ENCODE measurements at places on chromosomes 3 and 15. TPM values are rescaled to one million over a fixed set of nuclear protein-coding genes. Genes with fewer than 3 reads are reported as not detected.

PPP1R14D gene
- not detected for total RNA-seq

PP2D1 gene
- not detected for total RNA-seq

ALG3 gene
- total RNA-seq, result 30.1 TPM

ZNF148 gene
- total RNA-seq, result 17.2 TPM

PLA2G4F gene
- total RNA-seq, result not detected

RAD51 gene
- total RNA-seq, result 32.3 TPM

HMG20A gene
- 30.1 TPM for total RNA-seq

IMPG2 gene
- 0.05 TPM for total RNA-seq

CLDN1 gene
- total RNA-seq, result 2.4 TPM

TRIM42 gene
- not detected for total RNA-seq

ZNF501 gene
- 4.4 TPM for total RNA-seq

- H3K4me1 ChIP-seq, result peaks cover 7% of the 10 kb centered on the region
- no peak overlapping the region for H3K27ac ChIP-seq
- DNase-seq, result no peak
These were observed 12.4 kb upstream of the FGF7 start for GRCh38 chr15:49410641-49411040.

GRCh38 chr3:172040078-172040980 lies 951 bp downstream of the FNDC3B start:
- H3K4me1 ChIP-seq, result peaks cover 17% of the 10 kb centered on the region
- peak overlapping the region; percentile 96 for H3K27ac ChIP-seq
- peak overlapping the region; percentile 91 for H3K4me3 ChIP-seq
- no peaks in the 10 kb centered on the region for H3K27me3 ChIP-seq
- peaks cover 26% of the 10 kb centered on the region for H3K36me3 ChIP-seq

DNA sequence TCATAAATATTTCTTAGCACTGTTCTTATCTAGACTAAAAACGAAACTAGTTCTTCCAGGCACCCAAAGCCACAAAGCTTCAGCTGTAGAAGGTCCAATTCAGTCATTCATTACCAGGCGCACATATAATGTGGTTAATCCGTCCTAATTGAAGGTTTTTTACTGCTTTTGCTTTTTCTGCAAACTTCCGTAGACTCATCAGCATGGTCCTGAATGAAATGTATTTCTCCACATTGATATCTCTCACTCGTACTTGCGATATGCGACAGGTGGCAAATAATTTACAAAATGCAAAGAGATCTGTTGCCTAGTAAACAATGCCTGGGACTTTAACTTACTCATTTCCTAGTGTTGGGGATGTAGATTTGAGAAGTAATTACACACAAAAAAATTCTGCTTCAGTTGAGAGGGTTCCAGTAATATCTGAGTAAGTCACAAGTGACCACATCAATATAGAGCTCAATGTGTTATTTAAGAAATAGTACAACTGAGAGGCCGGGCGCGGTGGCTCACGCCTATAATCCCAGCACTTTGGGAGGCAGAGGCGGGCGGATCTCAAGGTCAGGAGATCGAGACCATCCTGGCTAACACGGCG lies 75.0 kb upstream of the MBNL1 start:
- no peak overlapping the region for H3K27ac ChIP-seq
- H3K27me3 ChIP-seq, result no peaks in the 10 kb centered on the region
- no peaks in the 10 kb centered on the region for H3K36me3 ChIP-seq
- H3K4me3 ChIP-seq, result no peak overlapping the region
- H3K4me1 ChIP-seq, result no peaks in the 10 kb centered on the region
- DNase-seq, result no peak

- no peak overlapping the region for H3K4me3 ChIP-seq
- H3K27ac ChIP-seq, result no peak overlapping the region
- H3K27me3 ChIP-seq, result no peaks in the 10 kb centered on the region
- H3K36me3 ChIP-seq, result no peaks in the 10 kb centered on the region
These were observed 44.0 kb downstream of the NR2F2 start for GRCh38 chr15:96374499-96374898.

- H3K36me3 ChIP-seq, result no peaks in the 10 kb centered on the region
- H3K4me3 ChIP-seq, result no peak overlapping the region
- DNase-seq, result no peak
- H3K27ac ChIP-seq, result no peak overlapping the region
- H3K4me1 ChIP-seq, result peaks cover under 1% of the 10 kb centered on the region
These were observed 80.3 kb downstream of the FAIM start for GRCh38 chr3:138688871-138689299.

- no peak overlapping the region for H3K4me3 ChIP-seq
- no peak overlapping the region for H3K27ac ChIP-seq
- H3K36me3 ChIP-seq, result no peaks in the 10 kb centered on the region
- peak; percentile 4 for DNase-seq
These were observed 272.5 kb downstream of the XXYLT1 start for GRCh38 chr3:194998417-194998816.

GRCh38 chr3:99658274-99658673 lies 19.9 kb downstream of the COL8A1 start:
- DNase-seq, result no peak
- H3K27ac ChIP-seq, result peak overlapping the region; percentile 49
- H3K27me3 ChIP-seq, result no peaks in the 10 kb centered on the region
- H3K36me3 ChIP-seq, result peaks cover 13% of the 10 kb centered on the region
- H3K4me1 ChIP-seq, result peaks cover 42% of the 10 kb centered on the region

DNA sequence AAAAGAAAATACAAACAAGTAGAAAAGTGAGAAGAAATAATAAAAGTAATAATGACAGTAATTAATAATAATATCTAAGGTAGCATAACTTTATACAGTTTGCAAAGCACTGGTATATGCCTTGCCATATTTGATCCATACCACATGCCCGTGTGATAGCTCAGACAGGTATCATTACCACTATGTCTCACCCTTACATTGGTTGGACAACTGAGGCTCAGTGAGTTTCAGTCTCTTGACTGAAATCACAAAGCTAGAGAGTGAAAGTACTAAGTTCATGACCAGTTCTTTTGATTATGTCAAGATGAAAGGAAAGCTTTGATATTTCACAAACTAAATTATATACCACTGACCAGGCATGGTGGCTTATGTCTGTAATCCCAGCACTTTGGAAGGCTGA lies 408.9 kb downstream of the GAP43 start:
- no peaks in the 10 kb centered on the region for H3K27me3 ChIP-seq
- H3K27ac ChIP-seq, result no peak overlapping the region
- H3K4me1 ChIP-seq, result no peaks in the 10 kb centered on the region

DNA sequence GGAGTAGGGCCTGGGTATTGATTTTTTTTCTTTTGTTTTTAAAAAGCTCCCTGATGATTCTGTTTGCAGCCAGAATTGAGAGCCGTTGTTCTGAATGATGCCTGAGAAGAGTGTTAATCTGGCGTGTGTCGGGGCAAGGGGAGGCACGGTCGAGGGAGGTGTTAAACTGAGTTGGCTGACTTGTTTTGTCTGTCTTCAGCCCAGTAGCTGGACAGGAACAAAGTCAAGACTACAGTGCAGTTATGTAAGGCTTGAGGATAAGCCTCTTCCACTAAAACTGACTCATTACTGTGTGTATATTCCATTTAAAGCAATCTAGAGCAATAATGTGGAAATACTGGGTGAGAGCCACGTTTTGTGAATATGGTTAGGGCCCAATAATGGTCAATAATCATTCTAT lies 119.0 kb upstream of the DLG1 start:
- H3K27ac ChIP-seq, result no peak overlapping the region
- peaks cover 10% of the 10 kb centered on the region for H3K4me1 ChIP-seq
- no peak for DNase-seq
- no peaks in the 10 kb centered on the region for H3K27me3 ChIP-seq

DNA sequence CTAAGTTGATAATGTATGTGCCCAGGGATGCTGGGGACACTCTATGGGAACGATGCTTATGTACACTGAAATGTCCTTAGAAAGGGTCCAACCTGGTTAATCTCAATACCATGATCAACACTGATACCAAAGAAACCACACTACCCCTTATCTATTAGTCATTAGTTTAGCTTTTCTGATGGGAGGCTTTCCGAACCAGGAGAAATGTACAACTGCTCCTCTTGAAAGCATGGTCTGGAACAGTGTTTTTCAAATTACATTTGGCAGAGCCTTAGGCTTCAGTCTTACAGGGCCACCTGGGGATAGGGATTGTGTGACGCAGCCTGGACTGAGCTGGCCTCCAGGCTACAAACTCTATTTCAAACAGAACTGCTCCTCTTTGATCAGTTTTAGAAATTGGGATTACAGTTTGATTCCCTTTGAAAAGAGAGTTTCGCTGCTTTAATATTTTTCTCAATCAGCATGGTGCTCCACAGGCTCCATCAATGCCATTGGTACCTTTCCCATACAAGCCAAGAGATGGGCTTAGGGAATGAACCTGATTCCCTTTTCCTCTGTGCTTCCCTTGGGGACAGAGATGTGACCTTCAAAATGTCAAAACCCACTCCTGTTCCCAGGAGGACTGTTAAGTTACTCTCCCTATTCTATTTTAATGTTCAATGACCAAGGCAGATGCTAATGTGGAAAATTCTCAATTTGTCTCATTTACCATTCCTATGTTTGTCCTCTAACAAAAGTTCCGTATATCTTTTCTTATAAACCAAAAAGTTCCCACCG lies 296.0 kb upstream of the ADAMTS9 start:
- no peaks in the 10 kb centered on the region for H3K27me3 ChIP-seq
- H3K4me1 ChIP-seq, result no peaks in the 10 kb centered on the region
- no peaks in the 10 kb centered on the region for H3K36me3 ChIP-seq
- H3K27ac ChIP-seq, result no peak overlapping the region

DNA sequence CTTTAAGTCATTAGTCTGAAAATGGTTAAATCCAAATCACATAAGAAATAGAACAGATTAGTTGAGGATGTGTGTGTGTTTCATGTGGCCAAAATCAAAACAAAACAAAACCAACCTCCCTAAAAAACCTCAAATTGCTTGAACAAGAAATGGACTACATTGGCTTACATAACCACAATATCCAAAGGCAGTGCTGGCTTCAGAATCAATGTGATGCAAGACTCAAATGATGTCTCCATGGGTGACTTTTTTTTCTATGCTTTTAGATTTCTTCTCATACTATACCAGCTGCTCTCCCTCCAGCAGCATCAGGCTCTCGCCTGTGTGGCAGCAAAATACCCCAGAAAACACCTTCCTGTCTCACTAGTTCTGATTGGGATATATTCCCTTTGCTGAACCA lies 36.0 kb upstream of the CMTM8 start:
- H3K27me3 ChIP-seq, result no peaks in the 10 kb centered on the region
- H3K27ac ChIP-seq, result no peak overlapping the region
- DNase-seq, result no peak
- no peaks in the 10 kb centered on the region for H3K4me1 ChIP-seq
- H3K36me3 ChIP-seq, result no peaks in the 10 kb centered on the region

GRCh38 chr3:32118215-32118614 lies 11.8 kb downstream of the GPD1L start:
- H3K27me3 ChIP-seq, result no peaks in the 10 kb centered on the region
- H3K4me1 ChIP-seq, result no peaks in the 10 kb centered on the region
- DNase-seq, result no peak
- H3K4me3 ChIP-seq, result no peak overlapping the region
- H3K36me3 ChIP-seq, result no peaks in the 10 kb centered on the region

DNA sequence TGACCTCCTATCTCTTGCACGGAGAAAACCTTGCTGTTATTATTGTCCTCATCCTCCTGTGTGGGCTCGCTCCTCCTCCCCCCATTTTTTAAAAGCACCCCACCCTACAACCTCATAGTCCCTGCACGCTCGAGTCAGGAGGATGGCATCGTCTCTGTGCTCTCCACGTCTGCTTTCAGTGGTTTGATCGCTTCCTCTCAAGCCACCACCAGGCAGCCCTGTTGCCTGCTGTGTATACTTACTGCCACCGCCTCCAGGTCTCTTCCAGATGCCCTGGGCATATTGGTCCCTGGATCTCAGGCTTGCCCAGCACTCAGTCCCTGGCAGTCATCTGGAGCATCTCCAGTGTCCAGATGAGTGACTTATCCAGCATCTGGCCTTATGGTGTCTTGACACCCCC lies 42.1 kb upstream of the GCNT3 start:
- no peaks in the 10 kb centered on the region for H3K36me3 ChIP-seq
- DNase-seq, result no peak
- H3K4me1 ChIP-seq, result no peaks in the 10 kb centered on the region

- DNase-seq, result no peak
- no peaks in the 10 kb centered on the region for H3K4me1 ChIP-seq
- H3K27ac ChIP-seq, result no peak overlapping the region
- no peaks in the 10 kb centered on the region for H3K36me3 ChIP-seq
These were observed 391.5 kb downstream of the ERC2 start for GRCh38 chr3:56076746-56077145.

GRCh38 chr15:55334997-55335396 lies 16.0 kb downstream of the PIGB start:
- peaks cover 19% of the 10 kb centered on the region for H3K36me3 ChIP-seq
- H3K4me1 ChIP-seq, result no peaks in the 10 kb centered on the region
- no peak for DNase-seq
- H3K27me3 ChIP-seq, result no peaks in the 10 kb centered on the region
- H3K4me3 ChIP-seq, result no peak overlapping the region

DNA sequence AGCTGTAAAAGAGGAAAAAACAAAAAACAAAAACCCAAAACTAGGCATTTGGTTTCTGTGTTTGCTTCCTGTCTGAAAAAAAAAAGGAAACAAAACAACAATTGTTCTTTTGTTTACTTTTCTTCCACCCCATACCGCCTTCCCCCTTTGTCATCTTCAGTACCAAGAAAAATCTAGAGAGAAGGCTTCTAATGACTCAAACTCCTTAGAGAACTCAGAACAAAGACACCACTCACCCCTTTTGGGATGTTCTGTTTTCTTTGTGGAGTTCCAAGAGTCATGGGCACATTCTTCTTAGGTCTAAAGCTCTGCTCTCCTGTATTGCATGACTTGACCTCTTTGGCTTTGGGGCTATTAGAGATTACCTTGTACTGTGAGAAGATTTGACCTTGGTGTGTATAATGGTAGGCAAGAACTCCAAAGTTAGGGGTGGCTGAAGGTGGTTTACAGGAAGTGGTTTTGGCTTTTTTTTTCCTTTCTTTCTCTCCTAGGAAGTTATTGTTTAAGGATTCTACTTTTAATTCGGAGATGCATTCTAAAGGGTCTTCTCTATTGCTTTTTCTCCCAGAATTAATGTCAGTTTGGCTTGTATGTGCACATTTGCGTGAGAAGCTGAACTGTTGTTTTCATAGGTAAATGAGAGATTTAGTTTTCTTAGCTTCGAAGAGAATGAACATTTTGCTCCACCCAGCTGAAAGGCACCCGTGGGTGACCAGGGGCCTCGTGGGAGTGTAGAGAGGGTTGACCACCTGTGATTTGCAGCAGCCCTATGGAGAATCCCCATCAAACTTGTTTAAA lies 39.5 kb upstream of the ZBTB20 start:
- no peaks in the 10 kb centered on the region for H3K4me1 ChIP-seq
- H3K4me3 ChIP-seq, result no peak overlapping the region
- H3K27me3 ChIP-seq, result no peaks in the 10 kb centered on the region
- H3K36me3 ChIP-seq, result no peaks in the 10 kb centered on the region
- no peak overlapping the region for H3K27ac ChIP-seq
- DNase-seq, result no peak

GRCh38 chr3:195163719-195164572 lies 107.0 kb downstream of the XXYLT1 start:
- H3K36me3 ChIP-seq, result no peaks in the 10 kb centered on the region
- no peak overlapping the region for H3K4me3 ChIP-seq

GRCh38 chr3:178324356-178324755 lies 211.9 kb upstream of the KCNMB2 start:
- peaks cover 6% of the 10 kb centered on the region for H3K4me1 ChIP-seq
- H3K27me3 ChIP-seq, result no peaks in the 10 kb centered on the region
- H3K27ac ChIP-seq, result no peak overlapping the region
- no peak for DNase-seq
- H3K36me3 ChIP-seq, result no peaks in the 10 kb centered on the region
- no peak overlapping the region for H3K4me3 ChIP-seq

GRCh38 chr15:58441376-58442070 lies 9.7 kb downstream of the LIPC start:
- peaks cover 70% of the 10 kb centered on the region for H3K4me1 ChIP-seq
- H3K27me3 ChIP-seq, result no peaks in the 10 kb centered on the region
- peak overlapping the region; percentile 85 for H3K27ac ChIP-seq
- DNase-seq, result peak; percentile 79

- peaks cover 25% of the 10 kb centered on the region for H3K36me3 ChIP-seq
- peaks cover 45% of the 10 kb centered on the region for H3K4me1 ChIP-seq
- no peak overlapping the region for H3K4me3 ChIP-seq
- no peak for DNase-seq
These were observed 206.1 kb downstream of the TIGIT start for GRCh38 chr3:114499976-114500375.

Measured in SJSA1 (cell line).